ENCODE measurements at places on chromosomes 4 and X.
A peak's percentile ranks its signal among the peaks of the same experiment; 100 is the strongest.

DNA sequence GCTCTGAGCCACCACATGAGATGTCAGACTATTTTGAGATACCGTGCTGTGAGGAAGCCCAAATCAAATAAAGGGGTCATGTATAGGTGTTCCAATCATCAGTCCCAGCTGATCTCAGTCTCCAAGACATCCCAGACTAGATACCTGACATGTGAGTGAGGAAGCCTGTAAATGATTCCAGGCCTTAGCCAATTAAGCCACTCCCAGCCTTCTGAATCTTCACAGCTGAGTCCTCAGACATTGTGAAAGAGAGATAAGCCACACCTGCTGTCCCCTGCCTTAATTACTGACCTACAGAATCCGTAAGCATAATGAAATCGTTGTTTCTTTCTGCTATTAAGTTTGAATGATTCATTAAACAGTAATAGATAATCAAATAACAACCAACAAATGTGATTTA is 671.4 kb downstream of the ZNF674 start:
- no peaks in the 10 kb centered on the region for H3K36me3 ChIP-seq
- no peaks in the 10 kb centered on the region for H3K4me1 ChIP-seq
- H3K27me3 ChIP-seq, result no peaks in the 10 kb centered on the region
- DNase-seq, result no peak

GRCh38 chr4:165799384-165799815 is 73.6 kb upstream of the TLL1 start:
- H3K27ac ChIP-seq, result no peak overlapping the region
- no peaks in the 10 kb centered on the region for H3K36me3 ChIP-seq
- DNase-seq, result no peak
- H3K4me1 ChIP-seq, result no peaks in the 10 kb centered on the region
- H3K4me3 ChIP-seq, result no peak overlapping the region

GRCh38 chrX:9352243-9352642 is 112.6 kb upstream of the TBL1X start:
- no peak for DNase-seq
- peak overlapping the region; percentile 94 for H3K27ac ChIP-seq
- peaks cover 2% of the 10 kb centered on the region for H3K36me3 ChIP-seq
- peaks cover 20% of the 10 kb centered on the region for H3K4me1 ChIP-seq

GRCh38 chrX:131812847-131813825 is 210.0 kb upstream of the STK26 start:
- peak overlapping the region; percentile 90 for H3K4me3 ChIP-seq
- peak; percentile 47 for DNase-seq
- peak overlapping the region; percentile 91 for H3K27ac ChIP-seq

GRCh38 chr4:40152637-40153036 is 44.2 kb upstream of the RHOH start:
- H3K36me3 ChIP-seq, result no peaks in the 10 kb centered on the region
- H3K27me3 ChIP-seq, result no peaks in the 10 kb centered on the region
- DNase-seq, result no peak
- H3K4me3 ChIP-seq, result no peak overlapping the region

- no peak for DNase-seq
- H3K27me3 ChIP-seq, result no peaks in the 10 kb centered on the region
- no peak overlapping the region for H3K4me3 ChIP-seq
- H3K27ac ChIP-seq, result no peak overlapping the region
- peaks cover 4% of the 10 kb centered on the region for H3K36me3 ChIP-seq
- peaks cover 10% of the 10 kb centered on the region for H3K4me1 ChIP-seq
These were observed 10.2 kb downstream of the SH3TC1 start for GRCh38 chr4:8209181-8209874.

DNA sequence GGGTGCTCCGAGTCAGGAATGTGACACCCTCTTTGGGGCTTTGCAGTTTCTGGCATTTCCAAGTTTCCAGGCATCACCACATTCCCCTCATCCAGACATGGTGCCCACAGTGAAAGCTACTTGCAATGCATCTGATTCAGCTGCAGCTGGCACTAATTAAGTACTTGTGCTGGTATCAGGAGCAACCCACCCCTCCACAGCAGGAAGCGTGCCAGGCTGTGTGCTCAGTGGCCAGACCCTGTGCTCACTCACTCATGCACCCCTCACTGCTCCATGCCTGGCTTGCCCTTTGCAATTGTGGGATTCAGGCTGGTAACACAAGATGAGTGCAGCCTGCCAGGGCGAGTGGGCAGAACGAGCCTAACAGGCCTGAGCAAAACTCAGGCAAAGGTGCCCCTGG is 271.2 kb downstream of the EPHA5 start:
- no peak overlapping the region for H3K4me3 ChIP-seq
- no peaks in the 10 kb centered on the region for H3K4me1 ChIP-seq
- H3K36me3 ChIP-seq, result no peaks in the 10 kb centered on the region
- H3K27me3 ChIP-seq, result no peaks in the 10 kb centered on the region
- no peak overlapping the region for H3K27ac ChIP-seq
- DNase-seq, result no peak

GRCh38 chr4:100590325-100590724 is 72.5 kb upstream of the EMCN start:
- no peak overlapping the region for H3K27ac ChIP-seq
- H3K36me3 ChIP-seq, result no peaks in the 10 kb centered on the region
- no peaks in the 10 kb centered on the region for H3K4me1 ChIP-seq
- no peak overlapping the region for H3K4me3 ChIP-seq
- peaks cover 6% of the 10 kb centered on the region for H3K27me3 ChIP-seq

- no peak overlapping the region for H3K4me3 ChIP-seq
- H3K27ac ChIP-seq, result no peak overlapping the region
- no peak for DNase-seq
- H3K36me3 ChIP-seq, result no peaks in the 10 kb centered on the region
These were observed 47.2 kb downstream of the ADRA2C start for GRCh38 chr4:3813151-3814052.

Measured in T-helper 17 cell (primary cell).